Endodermal cell (in vitro differentiated cells): ENCODE measurements at places on chromosomes 1 and 21.

GRCh38 chr1:100581096-100581705, 43.3 kb downstream of the GPR88 start:
- DNase-seq = no peak

DNA sequence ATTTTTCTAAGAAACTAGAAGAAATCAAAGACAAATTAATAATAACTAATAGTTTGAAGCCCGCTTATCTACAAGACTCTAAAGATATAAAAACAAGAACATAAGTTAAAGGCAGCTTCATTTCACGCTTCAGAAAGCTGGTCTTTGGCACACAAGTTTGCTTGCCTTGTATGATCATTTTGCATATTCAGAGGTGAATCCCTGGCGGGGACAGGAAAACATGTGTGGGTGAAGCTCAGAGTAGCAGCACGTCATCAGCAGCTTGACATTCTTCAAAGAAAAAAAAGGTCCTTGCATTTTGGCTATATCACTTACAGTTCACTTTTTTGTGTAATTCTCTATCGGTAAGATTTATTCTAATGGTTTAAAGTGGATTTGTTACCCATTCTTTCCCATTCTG, 1911.8 kb downstream of the MRPL39 start:
- no peak for DNase-seq

DNA sequence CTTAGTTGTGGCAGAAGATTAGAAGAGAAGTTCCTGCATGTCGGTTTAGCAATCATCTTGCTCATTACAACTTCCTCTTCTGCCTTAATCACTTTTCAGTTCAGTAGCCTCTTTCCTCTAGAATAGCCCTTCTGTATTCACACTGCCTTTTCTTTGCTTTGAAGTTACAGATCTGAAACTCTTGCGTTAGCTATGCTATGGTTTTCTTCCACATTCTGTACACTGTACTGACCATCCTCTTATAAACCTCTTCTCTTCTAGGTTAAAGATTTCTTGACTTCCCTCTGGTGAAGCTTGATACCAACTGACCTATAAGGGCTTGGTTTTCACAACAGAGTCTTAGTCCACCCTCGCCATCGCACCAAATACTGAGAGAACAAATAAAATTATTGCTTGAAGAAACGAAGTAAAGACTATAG, 35.0 kb downstream of the C21orf91 start:
- DNase-seq = no peak

DNA sequence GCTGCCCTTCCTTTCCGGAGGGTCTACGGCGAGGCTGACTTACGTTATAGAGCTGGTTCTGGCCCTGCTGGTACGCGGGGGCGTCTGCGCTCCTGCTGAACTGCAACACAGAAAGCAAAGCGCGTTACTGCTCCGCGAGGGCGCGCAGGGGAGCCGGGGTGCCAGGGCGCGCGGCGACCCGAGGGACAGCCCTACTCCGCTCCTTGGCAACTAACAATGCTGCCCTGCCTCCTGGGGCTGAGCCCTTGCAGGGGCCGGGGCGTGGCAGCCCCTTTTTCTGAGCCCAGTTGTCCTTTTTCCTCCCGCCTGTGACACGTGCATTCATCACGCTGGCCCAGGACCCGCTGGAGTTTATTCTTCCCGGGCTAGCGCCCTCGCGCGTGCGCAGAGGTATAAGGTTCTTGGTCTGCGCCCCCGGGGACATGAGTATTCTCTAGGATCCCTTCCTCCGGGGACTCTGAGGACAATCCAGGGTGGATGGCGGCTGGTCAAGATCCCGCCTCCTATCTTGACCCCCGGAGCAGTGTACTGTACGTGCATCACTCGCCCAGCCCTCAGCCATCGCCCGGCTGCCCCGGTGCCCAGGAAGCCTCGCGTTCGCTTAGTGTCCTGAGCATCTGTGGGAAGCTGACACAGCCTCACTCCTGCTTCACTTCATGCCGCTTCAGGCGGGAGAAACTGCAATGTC, 78.9 kb downstream of the CD247 start:
- DNase-seq = peak; percentile 89

- no peak for DNase-seq
These were observed 43.1 kb downstream of the DUSP10 start for GRCh38 chr1:221698579-221699349.

- DNase-seq = no peak
These were observed 1.9 kb downstream of the FGGY start for GRCh38 chr1:59298710-59299346.

DNA sequence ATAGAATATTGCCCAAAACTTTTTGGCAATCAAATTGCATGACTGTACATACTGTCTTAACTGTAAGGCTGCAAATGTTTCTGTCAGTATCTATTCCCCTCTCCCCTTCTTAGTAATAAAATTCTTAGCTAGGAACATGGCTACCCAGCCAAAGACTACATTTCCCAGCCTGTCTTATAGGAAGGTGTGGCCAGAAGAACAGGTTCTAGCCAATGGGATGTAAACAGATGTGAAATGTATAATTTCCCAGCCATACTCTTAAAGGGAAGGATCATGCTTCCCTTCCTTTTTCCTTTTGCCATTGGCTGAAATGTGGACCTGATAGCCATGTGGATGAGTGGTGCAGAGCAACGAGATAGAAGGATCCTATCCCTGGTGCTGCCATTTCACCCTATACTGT, 7.0 kb upstream of the HIVEP3 start:
- DNase-seq = no peak

DNA sequence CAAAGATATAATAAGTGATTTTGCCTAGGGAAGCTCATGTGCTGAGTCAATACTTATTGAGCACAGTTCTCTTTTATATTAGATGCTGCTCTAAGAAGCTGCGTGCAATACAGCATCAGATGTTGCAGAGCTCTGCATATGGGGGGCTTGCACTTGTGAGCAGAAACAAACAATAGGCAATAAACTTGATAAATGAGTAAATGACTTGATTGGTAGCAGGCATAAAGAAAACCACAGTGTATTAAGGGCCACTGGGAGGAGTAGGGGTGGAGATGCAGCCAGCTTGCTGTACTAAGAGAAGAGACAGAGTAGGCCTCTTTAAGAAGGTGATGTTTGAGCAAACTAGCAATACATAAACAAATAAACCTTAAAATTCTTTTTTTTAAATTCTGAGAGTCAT, 598.5 kb upstream of the ADAMTS5 start:
- no peak for DNase-seq

- DNase-seq = no peak
These were observed 21.4 kb downstream of the GNB1 start for GRCh38 chr1:1869469-1869868.

- no peak for DNase-seq
These were observed 112.1 kb downstream of the TNFSF18 start for GRCh38 chr1:172938681-172939080.

DNA sequence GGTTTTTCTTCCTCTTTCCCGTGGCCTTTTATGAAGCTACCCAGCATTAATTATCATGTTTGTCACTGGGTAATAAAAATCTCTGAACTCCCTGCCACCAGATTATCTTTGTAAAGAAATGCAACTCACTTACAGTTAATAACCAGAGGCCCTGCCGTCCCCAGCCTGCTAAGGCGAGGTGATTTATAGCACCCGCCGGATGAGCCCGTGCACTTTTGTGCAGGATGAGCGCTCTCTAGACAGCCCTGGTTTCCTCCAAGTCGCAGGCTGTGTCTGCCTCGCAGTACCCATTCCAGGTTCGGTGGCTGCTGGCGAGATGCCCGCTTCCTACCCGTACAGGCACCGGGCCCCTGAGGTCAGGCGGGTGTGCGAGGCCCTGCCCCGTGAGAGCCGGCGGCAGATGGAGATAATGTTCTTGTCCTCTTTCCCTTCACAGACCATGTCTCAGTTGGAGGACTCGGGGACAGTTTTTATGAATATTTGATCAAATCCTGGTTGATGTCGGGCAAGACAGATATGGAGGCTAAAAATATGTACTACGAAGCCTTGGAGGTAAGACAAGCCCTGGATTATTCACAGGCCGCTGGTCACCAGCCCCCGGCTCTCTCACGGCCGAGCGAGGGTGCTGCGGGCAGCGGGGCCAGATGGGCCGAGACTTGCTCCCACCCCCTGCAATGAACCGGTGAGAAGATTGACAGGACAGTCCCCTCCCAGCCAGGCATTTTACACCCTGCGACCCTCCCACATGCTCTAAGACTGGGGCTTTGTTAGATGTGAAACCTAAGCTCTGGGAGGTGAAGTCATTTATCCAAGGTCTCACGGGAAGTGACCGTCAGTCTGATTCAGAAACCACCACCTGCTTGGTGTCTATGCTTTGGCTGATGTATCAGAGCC, 28.5 kb upstream of the SELENON start:
- peak; percentile 80 for DNase-seq

DNA sequence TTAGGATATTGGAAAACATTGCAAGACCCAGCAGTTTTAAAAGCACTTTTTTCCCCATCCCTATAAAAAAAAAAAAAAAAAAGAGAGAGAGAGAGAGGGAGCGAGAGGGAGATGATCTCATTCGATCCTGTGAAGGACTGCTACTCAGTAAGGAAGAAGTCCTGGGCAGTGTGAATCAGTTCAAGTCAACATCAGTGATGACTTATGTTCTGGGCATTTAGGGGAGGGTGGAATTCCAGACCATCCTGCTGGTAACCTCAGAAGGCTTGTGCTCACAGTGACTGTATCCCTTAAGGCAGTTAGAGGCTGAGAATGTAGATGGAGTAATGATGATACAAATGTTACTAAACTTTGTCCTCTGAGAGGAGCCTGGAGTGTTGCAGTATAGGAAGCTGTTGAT, 151.4 kb downstream of the TGFB2 start:
- DNase-seq = no peak

GRCh38 chr21:33478182-33478581, 1.6 kb downstream of the TMEM50B start:
- no peak for DNase-seq

DNA sequence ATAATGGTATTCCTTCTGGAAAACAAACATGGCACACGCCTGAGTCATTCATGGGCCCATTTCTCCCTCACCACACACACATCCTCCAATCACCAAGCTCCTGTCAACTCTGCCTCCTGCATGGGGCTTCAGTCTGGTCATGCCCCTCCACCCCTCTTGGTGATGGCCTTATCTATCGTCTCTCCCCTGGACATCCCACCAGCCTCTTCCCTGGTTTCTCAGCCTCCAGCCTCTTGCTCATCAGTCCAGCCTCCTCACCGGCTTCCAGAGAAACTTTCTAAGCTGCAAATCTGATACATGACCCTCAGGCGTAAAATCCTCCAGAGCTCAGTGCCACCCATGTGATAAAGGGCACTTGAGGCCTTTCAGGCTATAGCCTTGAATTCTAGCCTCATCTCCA, 243.9 kb downstream of the FOXD2 start:
- DNase-seq = peak; percentile 15

DNA sequence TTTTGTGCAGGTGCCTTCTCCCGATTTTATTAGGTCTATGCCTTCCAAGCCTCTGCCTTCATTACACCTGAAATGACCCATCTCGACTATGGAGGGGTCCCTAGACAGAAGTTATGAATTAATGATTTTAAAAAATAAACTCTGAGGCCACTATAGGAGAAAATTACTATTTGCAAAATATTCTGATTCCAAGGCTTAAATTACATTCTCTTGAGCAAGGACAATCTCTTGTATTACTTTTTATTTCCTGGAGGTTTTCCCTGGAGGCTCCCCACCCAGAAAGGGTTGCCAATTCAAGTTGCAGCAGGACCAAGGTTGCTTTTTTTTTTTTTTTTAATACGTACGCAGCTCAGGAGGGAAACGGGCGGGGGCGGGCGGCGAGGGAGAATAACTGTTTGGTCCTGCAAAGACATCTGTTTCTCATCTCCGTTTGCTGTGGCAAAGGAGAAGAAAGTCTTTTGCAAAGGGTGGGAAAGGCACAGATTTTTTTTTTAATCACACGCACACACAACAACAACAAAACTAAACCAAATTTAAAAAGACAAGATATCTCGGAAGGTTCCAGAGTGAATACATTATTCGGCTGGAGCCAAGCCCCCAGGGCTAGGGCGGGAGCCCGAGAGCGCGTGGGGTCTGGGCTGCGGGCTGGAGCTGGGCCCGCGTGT, 618 bp upstream of the SERTAD4 start:
- no peak for DNase-seq

DNA sequence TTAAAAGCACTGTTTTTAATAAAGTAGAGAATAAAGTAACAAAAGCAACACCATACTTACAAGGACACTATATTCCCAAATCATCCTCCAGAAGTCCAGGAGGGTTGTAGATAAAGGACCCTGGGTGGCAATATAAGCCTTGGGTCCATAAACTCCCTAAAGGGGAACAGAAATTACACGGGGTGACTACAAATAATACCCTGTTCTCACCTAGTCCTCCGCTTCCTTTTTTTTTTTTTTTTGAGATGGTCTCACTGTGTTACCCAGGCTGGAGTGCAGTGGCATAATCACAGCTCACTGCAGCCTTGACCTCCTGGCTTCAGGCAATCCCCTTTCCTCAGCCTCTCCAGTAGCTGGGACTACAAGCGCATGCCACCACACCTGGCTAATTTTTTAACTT, 13.1 kb downstream of the PTPN22 start:
- DNase-seq = no peak

DNA sequence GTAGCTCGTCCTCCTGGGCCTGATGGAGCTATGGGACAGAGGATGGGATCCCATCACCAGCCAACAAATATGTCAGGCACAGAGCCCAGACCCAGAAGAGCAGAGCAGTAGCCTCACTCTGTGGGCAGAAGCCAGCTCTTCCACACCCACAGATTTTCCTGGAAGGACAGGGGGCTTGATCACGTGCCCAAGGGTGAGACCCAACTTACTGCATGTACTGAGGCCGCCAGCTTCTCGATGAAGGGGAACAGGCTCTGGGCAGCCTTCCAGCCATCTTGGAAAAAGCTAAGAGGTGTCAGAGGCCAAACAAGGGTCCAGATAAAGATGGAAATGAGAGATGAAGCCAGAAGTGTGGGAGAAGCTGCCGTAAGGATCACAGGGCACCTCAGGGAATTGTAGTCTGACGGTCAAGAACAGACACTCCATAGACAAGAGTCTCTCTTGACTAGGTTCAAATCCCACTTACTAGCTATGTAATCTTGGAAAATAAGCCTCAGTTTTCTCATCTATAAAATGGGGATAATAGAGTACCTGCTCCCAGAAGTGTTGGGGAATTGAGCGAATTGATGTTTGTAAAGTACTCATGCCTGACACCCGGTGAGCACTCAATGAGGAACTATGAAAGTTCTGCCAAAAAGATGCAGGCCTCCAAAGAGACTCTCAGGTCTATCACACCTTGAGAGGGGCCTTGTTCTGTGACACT, 17.0 kb upstream of the TCEA3 start:
- DNase-seq = no peak

- peak; percentile 98 for DNase-seq
These were observed 17.9 kb downstream of the TNFRSF25 start for GRCh38 chr1:6447818-6448748.

DNA sequence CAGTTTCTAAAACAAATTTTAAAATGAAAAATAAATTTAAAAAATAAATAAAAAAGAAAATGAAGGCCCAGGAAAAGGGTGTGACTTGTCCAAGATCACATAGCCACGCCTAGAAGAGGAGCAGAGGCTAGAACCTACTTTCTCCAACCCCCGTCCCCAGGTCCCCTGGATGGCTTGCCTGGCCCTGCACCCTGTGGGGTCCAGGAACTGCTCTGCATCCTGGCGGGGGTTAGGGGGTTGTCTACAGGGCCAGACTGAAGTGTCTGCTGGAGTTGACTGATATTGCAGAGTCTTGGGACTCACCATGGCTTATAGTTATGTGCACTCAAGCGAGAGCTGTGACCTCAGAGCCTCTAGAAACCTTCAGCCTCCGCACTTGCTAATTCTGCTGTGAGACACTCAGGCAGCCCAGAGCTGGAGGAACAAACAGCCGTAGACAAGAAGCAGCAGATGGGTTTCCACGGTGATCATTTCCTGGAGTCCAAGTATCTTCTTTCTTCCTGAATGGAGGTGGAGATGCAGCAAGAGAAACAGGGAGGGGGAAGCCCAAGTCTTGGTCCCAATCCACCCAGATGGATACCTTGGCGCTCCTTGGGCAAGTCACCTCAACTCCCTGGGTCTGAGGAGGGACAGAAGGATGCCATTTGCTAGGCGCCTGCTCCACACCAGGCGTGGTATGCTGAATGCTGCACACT, 5.2 kb upstream of the EXTL1 start:
- DNase-seq = no peak
